ENCODE measurements at places on chromosomes 1 and 21.

- no peak for DNase-seq
Observed at GRCh38 chr21:29496337-29496736, 197.6 kb downstream of the BACH1 start.

GRCh38 chr1:200699871-200700270 is 30.2 kb upstream of the DDX59 start:
- DNase-seq, result peak; percentile 44

GRCh38 chr21:41802684-41803083 is 35.8 kb upstream of the RIPK4 start:
- DNase-seq, result no peak

- peak; percentile 35 for DNase-seq
Observed at GRCh38 chr1:63330331-63330916, 8.1 kb downstream of the FOXD3 start.

- DNase-seq, result no peak
Observed at GRCh38 chr1:204731985-204732575, 46.5 kb upstream of the LRRN2 start.

DNA sequence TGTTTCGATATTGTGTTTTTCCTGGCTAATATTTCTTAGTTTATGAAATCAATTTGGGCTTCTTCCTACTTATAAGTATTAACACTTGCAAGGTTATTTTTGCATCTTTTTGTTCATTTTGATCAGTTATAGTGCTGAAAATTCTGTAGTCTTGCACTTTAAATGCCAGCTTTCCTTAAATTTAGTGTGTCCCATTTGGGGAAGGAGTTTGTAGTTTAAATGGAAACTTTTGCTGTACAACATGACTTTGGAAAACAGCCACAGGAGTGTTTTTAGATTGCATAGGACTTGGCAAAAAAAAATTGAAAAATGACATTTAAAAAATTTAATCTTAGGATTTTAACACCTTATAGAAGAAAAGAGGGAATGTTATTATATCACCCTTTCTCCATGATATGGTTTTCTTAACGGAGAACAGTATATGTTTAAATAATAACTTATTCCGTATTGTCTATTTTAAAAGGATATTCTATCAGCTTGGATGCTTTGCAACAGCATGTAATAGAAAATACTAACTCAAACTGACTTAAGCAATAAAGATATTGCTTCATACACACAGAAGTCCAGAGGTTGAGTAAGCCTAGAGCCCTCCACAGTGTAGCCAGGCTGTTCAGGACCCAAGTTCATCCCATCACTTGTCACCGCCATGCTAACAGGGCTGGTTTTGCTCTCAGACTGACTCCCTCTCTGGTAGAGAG is 53.8 kb downstream of the LYPLAL1 start:
- DNase-seq, result no peak
